NCI-H1105 treated with DMSO at 0.1 percent for 48 hours (cell line): ENCODE measurements at places on chromosomes 13 and 19.

DNA sequence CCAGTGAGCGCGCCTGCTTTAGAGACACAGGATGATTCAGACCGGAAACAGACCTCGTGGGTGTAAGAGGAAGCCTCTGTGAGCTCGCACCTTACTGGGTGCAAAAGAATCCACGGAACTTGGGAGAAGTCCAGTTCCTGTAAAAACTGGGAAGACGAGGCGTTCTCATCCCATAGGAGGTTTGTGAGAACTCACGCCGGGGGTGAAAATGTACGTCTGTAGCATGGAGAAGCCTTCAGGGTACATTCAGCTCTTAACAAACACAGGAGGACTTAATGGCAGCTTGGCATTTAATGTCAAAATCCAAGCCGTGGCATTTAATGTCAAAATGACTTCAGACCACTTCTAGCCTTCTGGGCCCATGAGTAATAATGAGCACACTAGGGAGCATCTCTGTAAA, 17.4 kb upstream of the OR7D2 start:
- no peak for DNase-seq

GRCh38 chr13:113226873-113227450, 17.5 kb downstream of the CUL4A start:
- DNase-seq: no peak

- DNase-seq: no peak
These were observed 180.8 kb upstream of the RFC3 start for GRCh38 chr13:33636955-33637670.

DNA sequence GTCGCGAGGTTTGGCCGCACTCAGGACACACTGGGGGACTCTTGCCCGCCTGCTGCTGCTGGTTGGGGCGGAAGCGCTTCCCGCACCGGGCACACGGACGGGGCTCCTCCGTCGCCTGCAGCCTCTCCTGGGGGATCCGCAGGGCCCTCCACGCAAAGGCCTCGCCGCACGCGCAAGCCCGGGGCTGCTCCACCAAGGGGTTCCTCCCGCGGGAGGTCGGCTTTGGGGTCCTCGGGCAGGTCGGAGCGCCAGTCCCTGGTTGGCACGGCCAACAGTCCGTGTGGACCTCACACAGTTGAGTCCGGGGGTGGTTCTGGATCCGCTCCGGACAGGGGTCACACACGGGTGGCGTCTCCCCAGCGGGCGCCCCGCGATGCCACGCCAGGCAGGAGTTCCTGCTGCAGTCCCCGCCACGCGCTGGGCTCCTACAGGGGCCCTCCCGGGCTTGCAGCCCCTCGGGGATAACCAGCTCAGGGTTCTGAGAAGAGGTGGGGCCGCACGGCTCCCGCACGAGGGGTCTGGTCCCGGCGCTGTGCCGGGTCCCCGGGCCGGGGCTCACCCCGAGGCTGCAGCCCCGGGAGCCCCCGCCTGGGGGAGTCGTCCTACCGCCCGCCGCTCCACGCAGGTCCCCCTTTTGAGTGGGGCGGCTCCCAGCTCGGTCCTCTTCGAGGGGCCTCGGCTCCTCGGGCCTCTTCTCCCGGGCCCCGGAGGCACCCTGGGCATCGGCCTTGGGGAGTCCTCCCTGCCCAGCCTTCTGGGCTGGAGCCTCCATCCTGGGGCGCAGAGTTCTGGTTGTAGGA, 6.2 kb upstream of the ZNF497 start:
- DNase-seq: no peak

- DNase-seq: no peak
These were observed 484.6 kb downstream of the TSHZ3 start for GRCh38 chr19:30864391-30865215.

GRCh38 chr19:10935371-10936059, 6.9 kb downstream of the TIMM29 start:
- DNase-seq: no peak

- no peak for DNase-seq
These were observed 1649.7 kb upstream of the SPRY2 start for GRCh38 chr13:81990652-81991051.

DNA sequence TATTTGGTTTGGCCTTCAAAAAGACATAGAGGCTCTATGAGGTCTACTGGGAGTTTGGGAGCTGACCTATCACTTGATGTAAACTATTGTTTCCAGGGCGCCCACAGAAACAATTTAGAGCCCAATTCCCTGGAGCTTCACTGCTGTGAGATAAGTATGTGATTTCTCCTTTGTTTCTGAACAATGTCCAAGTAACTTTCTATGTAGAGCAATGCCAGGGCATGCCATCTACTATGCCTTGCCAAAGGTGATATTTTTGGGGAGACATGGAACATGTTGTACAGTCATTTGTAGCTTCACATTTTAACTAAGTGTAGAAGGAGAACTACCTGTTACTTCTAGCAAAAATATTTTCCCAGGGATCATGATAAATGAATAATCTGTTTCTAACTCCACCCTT, 872.6 kb downstream of the GPC5 start:
- DNase-seq: no peak

DNA sequence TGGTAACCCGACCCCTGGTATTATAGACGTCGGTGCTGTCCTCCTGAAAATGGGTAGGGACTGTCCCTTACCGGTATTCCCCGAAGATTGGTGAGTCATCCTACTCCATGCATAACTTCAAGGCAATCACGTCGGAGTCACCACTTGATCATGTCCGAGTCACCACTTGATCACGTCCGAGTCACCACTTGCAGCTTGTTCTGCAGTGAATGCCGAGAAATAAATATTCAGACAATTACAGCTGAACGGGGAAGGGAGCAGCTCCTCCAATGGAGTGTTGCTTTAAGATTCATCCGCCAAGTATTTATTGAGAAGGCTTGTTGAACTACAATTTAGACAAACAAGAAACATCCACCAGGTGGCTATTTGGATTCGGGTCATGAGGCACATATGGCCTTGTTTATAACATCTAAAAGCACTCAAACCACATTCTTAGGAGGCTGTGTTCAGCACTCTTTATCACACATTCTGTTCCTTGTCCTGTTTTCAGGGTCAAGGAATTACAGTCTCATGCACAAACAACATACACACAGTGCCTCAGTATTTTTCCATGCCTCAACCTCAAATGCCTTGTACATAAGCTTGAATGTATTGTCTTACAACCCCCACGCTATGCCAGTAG, 43.1 kb downstream of the ZNF726 start:
- no peak for DNase-seq

GRCh38 chr19:38319421-38320258, at the start of gene KCNK6:
KCNK6 (plus strand) TSS chr19:38319845; CDS start chr19:38319951, 106 bp downstream.
- DNase-seq: no peak

DNA sequence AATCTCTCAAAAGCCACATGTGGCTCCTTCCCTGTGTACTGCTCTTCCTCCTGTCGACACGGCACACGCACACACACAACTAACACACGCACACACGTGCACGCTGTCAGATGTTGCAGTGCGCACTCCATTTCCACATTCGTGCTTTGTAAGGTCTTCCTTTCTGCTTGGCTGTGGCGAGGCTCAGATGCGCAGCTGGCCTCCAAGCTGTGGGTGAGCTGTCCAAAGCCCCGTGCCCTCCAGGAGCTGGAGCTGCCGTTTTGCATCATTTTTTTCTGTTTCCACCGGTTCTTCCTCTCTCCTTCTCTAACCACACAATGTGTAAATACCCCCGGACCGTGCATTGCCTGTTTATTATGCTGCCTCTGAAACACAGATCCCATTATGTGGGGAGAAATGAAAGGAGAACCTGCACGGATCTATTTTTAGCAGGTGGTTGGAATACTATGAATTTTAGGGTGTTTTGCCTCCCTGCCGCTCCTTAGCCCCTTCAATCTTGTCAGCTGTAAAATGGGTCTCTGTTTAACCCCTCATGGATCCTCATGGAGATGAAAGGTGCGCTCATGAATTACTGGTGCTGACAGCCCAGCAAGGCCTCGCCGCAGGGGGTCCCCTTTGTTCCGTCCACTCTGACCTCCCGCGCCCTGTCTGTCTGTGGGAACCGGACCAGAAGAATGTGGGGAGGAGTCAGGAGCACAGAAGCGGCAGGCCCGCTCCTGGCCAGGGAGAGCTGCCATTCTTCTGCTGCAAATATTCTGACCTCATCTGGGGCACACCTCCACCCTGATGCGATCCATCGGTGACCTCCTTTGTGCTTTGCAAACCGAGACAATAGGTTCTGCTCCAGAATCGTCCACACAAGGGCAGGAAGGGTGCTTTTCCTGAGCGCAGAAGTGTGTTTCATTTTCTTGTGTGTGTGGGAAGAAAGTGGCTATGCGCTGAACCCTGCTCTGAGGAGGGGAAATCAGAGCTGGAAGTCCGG, 137.7 kb downstream of the SOX1 start:
- no peak for DNase-seq

- DNase-seq: peak; percentile 48
These were observed 665 bp downstream of the GPX4 start for GRCh38 chr19:1104311-1105007.

DNA sequence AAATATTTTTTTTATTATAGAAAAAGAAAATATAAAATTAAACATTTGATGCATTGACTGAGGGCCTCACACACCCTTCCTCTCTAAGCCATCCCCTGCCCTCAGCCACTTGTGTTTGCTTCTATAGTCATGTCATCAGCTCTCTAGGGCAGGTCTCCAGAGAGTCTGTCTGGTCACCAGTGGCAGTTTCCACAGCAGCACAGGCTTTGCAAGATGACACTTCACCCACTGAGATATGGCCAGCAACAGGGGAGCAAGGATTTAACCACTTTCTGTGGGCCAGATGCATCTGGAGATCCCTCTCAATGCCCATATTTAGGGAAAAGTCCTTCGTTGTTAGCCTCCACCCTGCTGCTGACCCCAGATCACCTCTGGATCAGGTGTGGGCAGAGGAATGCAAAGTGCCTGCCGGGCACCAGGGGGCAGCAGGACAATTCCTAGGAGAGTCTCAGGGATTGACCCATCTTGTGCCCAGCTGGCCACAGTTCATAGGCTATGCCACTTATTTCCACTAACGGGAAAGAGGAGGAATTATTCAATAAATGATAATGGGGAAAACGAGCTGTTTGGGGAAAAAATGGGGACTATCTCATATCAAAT, 4.8 kb downstream of the ABCC4 start:
- no peak for DNase-seq

GRCh38 chr13:27495551-27495950, 45.2 kb upstream of the MTIF3 start:
- DNase-seq: no peak

DNA sequence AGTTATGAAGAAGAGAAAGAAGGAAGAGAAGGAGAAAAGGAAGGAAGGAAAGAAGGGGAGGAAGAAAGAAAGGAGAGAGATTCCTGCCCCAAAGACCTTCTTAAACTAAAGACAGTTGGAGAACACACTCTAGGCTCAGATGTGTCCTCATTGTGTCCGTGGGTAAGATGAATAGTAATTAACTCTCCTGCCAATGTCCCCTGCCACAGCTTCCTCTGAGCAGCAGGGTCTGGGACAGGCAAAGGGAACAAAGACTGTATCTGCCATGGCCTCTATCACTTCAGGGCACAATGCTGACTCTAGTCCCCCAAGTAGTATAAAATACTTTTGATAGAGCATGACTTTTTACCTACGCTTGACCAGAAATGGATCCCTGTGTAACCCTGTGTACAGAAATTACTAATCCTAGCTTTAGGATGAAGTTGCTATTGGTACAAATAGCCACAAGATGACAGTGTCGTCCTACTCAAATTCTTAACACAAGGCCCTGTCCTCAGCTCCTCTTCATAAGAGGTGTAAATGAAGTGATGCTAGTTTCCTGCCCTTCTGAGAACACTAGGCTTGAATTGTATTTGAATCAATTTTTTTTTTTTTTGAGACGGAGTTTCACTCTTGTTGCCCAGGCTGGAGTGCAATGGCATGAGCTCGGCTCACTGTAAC, 186.2 kb upstream of the GPR12 start:
- DNase-seq: peak; percentile 36

GRCh38 chr13:58165617-58166016, 534.1 kb downstream of the PCDH17 start:
- peak; percentile 53 for DNase-seq

GRCh38 chr19:49849433-49850220, 1.3 kb upstream of the PTOV1 start:
- no peak for DNase-seq

DNA sequence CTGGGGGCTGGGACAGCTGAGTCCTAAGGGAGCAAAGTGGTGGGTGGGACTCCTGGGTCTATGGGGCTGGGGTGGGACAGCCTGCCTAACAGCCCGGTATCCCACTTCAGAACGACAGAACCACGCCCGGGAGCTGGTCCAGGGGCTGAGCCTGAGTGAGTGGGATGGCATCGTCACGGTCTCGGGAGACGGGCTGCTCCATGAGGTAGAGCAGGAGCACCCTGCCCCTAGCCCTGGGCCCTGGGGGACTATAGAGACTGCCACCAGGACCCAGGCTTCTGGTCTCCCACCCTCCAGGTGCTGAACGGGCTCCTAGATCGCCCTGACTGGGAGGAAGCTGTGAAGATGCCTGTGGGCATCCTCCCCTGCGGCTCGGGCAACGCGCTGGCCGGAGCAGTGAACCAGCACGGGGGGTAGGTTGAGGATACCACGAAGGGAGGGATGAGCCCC, 8.6 kb downstream of the SPHK2 start:
- no peak for DNase-seq
